ENCODE measurements at places on chromosomes 12 and 14.

- DNase-seq, result no peak
Measured at GRCh38 chr12:4108803-4109345, 164.7 kb upstream of the CCND2 start.

DNA sequence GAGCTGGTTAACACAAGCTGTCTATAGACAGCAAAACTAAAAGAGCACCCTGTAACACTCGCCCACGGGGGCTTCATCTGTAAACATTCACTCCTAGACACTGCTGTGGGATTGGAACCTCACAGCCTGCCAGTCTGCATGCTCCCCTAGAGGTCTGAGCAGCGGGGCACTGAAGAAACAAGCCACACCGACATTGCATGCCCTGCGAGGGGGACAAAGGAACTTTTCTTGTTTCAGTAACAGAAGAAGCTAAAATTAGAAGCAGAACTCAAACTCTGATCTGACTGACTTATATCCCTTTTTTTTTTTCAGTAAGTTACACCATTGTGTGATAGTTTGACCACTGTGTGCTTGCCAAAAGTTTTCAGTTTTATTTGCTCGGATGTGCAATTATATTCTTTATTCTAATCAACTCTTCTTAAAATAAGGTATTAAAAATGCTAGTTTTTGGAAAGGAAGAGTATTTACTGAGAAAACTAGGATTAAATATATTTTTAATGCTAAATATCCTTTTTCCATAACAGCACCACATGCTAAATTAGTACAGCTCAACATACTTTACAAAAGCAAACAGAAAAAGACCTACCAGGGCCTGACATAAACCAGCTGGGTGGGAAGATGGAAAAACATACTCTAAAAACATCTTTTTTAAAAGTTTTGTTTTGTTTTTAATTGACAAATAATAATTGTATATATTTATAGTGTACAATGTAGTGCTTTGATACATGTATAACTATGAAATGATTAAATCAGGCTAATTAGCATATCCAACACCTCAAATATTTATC is 100.2 kb downstream of the EPS8 start:
- DNase-seq, result no peak

- DNase-seq, result no peak
Measured at GRCh38 chr12:116556964-116557698, 2.0 kb upstream of the MAP1LC3B2 start.

DNA sequence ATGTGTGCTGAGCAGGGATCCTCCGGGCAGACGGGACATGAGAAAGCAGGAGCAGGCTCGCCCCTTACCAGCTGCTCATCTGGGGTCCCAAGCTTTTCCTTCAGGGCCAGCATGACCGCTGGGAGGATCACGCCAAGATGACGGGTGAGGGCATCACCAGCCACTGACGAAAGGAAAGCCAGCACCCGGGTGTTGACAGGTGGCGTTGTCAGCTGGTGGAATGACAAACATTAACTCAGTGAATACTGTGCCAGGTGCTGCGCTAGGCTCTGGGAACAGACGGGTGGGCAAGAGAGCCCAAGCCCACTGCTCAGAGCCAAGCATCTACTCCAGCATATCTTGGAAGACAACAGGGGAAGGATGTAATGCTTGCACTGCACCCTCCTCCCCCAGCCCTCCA is 21.3 kb upstream of the RAB35 start:
- no peak for DNase-seq

DNA sequence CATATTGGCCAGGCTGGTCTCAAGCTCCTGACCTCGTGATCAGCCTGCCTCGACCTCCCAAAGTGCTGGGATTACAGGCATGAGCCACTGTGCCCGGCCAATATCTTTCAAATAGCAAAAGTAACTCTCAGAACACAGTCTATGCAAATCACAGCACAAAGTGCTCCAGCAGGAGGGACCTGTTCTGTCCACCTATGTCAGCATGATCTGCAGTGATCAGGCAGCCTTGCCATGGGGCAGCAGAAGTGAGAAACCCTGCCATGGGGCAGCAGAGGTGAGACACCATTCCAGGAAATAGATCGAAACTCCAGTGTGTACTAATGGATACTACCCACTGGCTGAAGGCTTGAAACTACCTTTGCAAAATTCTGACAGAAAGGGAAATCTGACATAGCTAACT is 78.5 kb upstream of the EIF5 start:
- DNase-seq, result no peak

GRCh38 chr12:51729331-51729730 is 119.2 kb downstream of the FIGNL2 start:
- DNase-seq, result no peak

DNA sequence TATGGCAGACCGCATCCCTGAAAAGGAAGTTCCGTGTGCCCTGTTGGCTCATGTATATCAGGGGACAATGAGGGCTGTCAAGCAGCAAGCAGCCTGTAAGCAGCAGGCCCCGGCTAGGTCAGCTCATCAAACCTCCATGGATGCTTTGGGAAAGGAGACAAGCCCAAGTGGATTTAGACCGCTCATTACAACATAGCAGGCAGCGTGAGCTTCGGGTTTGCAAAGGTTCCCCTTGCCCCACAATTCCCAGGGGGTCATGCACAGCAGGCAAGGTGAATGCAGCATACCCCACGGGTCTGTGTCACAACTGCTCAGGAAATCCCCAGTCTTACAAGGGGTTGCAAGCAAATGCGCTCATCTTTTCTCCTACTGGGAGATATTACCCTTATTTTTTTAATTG is 54.6 kb downstream of the KCNK13 start:
- no peak for DNase-seq

- DNase-seq, result no peak
Measured at GRCh38 chr14:102239231-102239630, 65.7 kb downstream of the MOK start.

- no peak for DNase-seq
Measured at GRCh38 chr12:132907216-132907615, 19.8 kb upstream of the CHFR start.

GRCh38 chr12:30796313-30796780 is 41.6 kb upstream of the CAPRIN2 start:
- no peak for DNase-seq

GRCh38 chr12:96822641-96823040 is 84.4 kb upstream of the NEDD1 start:
- no peak for DNase-seq

DNA sequence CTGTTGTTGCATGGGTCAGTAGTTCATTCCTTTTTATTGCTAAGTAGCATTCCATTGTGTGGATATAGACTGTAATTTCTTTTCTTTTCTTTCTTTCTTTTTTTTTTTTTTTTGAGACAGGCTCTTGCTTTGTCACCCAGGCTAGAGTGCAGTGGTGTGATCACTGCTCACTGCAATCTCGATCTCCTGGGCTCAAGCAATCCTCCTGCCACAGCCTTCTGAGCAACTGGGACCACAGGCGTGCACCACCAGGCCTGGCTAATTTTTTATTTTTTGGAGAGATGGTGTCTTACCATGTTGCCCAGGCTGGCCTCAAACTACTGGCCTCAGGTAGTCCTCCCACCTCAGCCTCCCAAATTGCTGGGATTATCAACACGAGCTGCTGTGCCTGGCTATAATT is 5.2 kb downstream of the ATP6V0A2 start:
- DNase-seq, result no peak

DNA sequence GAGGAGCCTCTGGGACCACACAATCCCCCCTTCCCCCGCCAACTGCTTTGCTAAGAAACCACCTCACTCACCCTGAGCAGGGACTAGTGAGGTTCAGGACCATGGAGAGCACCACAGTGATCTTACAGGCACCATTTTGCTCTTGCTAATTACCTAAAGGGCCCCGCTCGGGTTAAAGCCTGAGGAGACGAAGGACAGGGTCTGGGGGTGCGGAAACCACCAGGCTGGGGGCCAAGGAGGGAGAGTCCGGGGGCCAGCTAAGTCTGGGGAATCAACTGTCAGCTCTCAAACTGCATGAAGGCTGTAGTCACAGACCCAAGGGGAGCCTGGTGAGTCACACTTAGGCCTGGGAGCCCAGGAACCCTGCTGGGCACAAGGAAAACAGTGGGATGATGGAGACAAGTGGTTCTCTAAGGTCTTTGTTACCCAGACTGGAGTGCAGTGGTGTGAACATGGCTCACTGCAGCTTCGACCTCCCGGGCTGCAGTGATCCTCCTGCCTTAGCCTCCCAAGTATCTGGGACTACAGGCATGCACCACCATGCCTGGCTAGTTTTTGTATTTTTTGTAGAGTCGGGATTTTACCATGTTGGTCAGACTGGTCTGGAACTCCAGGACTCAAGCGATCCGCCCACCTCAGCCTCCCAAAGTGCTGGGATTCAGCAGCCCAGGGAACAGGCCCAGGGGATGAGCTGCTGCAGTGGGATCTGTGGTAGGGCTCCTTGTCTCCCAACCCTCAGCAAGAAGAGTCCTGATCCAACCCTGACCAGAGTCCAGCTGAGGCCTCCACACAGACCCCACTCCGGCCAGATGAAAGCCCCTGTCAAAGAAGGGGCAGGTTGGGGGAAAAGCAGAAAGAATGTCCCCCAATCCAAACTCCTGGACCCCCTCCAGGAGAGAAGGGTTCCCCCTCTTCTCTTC is 98.8 kb downstream of the CALM1 start:
- DNase-seq, result no peak

GRCh38 chr14:85295318-85295717 is 234.6 kb upstream of the FLRT2 start:
- no peak for DNase-seq
